ENCODE measurements at places on chromosomes 4 and X.
A peak's percentile ranks its signal among the peaks of the same experiment; 100 is the strongest.

GRCh38 chrX:80285131-80285773, 135.0 kb upstream of the TENT5D start:
- DNase-seq = peak; percentile 2

DNA sequence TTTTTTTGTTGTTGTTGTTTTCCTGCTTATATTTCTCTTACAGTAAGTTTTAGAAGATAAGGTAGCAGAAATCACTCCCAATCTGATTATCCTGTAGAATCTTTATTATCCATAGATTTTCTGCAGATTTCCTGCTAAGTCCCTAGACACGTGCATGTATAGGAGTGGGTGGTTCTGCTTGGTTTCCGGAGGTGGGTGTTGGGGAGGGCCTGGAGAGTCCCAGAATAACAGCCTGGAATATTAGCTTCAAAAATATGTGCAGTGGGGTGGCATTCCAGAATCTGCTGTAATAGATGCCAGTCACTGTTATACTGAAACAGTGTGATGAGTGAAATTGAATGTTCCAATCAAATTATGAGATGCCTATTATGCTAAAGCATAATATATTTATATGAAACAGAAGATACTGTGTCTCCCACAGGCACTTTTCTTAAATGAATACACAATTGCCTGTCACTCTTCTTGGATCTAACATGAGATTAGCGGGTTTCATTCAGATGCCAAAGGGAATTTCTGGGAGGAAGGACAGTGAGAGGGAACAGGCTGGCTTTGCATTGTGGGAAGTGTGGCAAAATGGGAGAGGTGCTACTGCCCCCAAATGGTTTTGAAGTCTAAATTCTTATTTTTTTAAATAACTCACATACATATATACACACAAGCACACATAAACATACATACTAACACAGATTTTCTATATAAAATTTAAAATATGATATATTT, 37.6 kb downstream of the C4orf50 start:
- no peak for DNase-seq

DNA sequence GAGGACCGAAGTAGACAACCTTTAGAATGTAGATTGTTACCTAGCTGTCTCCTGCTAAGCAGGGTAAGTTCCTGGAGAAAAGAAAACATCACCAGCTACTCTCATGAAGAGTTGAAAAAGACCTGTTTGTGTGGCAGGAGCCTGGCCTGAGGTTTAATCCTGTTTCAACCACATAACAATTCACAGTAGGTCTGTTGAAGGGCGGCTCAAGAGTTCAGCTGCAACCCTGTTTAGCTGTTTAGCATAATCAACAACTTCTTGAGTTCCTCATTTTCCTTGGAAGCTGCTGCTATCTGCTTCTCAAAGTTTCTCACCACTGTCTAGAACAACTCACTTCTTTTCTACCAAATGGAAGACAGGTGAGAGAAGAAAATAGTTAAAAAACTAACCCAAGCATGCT, 170.4 kb upstream of the TET2 start:
- no peak for DNase-seq

DNA sequence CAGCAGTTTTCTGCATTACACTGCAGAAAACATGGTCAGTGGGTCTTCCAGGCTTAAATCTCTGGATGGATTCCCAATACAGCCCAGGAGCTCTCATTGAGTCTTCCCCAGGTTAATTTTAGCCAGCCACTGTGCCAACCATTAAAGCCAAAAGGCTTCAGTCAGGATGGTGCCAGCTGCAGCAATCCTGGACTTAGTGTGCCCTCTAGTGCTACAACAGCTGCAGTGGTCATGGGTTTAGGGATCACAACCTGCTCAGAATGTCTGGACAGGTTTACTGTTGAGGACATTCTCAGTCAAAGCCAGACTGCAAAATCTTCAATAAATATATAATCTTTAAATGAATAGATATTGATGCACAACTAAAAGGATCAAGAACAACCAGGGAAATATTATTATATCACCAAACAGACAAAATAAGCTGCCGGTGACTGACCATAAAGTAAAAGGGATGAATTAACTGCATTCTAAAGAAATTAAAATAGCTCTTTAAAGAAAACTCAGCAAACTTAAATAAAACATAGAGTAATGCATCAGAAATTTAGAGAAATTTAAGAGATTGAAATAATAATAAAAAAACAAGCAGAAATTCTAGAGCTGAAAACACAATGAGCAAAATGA, 639.9 kb downstream of the SPOCK3 start:
- no peak for DNase-seq

All from NCI-H187 (cell line).